ENCODE measurements at places on chromosomes 1 and 21. TPM values are rescaled to one million over a fixed set of nuclear protein-coding genes. Genes with fewer than 3 reads are reported as not detected.

DNA sequence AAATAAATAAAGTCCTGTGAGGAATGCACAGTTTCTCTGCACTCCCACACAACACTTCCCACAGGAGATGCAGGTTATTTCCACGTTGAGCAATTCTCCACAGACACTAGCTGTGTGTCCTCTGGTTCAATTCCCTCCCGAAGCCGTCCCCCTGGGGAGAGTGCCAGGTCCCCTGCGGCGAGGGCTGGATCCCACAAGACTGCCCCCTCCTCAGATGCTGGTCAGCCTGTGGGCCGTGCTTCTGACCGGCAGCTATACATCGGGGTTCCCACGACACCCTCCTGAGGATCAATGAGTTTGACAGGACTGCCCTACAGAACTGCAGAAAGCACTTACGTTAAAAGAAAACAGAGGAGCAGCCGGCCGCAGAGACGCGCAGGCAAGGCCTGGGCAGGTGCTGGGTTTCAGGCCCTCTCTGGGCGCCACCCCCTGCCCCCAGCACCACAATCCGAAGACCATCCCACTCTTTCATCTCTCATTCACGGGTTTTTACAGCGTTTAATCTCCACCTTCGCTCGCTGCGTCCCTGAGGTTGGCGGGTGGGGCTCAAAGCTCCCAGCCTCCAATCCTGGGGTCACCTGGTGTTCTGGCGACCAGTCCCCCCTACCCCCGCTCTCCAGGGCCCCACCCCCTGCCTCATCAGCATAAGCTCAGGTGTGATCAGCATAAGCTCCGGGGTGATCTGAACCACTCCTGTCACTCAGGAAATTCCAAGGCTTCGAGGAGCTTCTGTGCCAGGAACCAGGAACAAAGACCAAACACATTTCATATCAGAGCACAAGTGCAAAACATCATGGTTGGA lies 9.3 kb downstream of the SLC35E2B start:
- DNase-seq, result no peak

GRCh38 chr1:95286479-95286878 lies 52.5 kb downstream of the RWDD3 start:
- no peak for DNase-seq

DNA sequence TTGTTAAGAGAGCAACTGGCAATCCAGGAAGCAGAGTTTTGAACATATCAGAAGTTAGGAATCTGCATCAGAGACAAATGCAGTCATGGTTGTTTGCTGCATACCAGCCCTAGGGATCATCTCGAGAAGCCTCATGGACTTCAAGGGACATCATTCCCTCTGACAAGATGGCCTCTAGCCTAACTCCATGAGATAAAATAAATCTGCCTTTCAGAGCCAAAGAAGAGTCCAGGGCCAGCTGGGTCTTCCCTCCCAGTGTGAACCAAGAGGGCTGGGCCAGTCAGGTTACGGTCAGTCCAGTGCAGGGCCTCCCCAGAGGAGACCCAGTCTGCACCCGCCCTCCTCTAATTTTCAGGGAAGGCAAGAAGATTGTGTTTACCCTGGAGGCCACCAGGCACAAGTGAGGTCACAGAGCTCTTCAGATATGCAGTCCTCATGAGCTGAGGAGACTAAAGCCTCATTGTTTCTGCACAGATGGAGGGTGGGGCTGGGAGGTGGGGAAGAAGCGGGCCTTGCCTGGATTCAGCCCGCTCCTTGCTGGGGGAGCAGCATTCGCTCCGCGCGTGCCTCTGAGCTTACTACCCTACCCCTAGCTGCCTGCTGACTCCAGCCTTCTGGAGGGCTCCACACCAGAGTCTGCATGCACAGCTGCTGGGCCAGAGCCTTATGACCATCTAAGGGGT lies 52.8 kb downstream of the CAPN2 start:
- DNase-seq, result no peak

- no peak for DNase-seq
These were observed 136.6 kb upstream of the VANGL1 start for GRCh38 chr1:115505148-115505571.

- DNase-seq, result no peak
These were observed 610 bp downstream of the WDR26 start for GRCh38 chr1:224433701-224434672.

GRCh38 chr1:158131217-158131616 lies 49.5 kb upstream of the CD1D start:
- no peak for DNase-seq

- DNase-seq, result no peak
These were observed 160.1 kb upstream of the COL6A1 start for GRCh38 chr21:45821315-45821962.

GRCh38 chr1:85707267-85707989 lies 805 bp downstream of the ZNHIT6 start:
- no peak for DNase-seq

DNA sequence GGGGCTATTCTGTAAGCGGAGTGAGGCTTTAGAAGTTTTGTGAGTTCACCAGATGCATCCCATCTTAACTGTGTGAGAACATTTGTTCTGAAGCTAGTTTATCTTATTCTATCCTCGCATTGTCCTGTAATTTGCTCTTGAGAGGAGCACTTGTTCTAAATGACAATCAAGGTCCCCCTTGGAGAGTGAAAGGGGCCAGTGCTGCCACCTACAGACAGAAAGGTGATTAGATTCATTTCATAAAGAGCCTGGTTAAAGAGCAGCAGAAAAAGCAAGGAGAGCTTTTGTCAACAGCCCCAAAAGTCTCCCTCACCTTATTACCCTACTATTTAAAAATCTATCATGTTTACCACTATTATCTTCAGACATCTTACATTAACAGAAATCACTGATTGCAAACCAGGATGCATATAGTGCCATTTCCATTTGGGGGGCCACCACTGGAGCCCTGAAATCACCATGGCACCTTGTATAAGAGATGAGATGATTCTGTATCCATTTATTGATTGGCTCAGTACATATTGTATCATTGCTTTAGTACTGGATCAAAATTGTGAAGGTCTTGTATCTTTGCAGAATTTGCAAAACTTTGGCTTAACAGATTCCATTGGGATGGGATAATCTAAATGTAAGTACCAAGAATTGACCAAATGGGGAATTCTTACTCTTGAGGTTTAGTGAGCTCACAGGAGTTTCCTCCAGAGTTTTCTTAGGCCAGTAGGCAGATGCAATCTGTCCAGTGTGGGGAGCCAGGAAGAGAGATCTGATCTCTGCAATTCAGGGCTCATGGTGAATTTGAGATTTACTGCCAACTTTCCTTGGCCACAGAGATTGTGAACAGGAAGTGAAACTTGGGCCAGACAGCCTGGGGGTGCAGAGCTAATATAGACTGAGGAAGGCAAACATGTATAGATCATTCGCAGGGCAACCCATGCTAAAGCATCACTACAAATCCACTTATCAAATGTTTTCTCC lies 64.3 kb upstream of the TRABD2B start:
- peak; percentile 57 for DNase-seq

GRCh38 chr1:213399695-213400094 lies 348.7 kb downstream of the RPS6KC1 start:
- peak; percentile 75 for DNase-seq

DNA sequence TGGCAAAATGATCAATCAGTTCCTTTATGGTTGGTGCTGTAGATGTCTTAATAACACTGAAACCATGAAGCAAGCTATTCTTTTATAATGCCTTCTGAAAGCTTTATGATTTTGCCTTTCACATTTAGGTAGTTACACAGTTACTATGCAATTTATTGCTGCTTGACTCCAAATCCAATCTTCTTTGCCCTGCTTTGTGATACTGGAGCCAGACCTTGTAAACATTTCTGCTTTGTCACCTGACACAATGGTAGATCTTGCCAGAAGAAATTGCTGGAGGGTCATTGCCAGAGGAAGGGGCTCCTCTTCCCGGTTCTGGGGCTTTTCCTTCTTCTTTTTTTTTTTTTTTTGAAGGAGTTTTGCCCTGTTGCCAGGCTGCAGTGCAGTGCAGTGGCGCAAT lies 40.5 kb upstream of the KLF17 start:
- no peak for DNase-seq

DNA sequence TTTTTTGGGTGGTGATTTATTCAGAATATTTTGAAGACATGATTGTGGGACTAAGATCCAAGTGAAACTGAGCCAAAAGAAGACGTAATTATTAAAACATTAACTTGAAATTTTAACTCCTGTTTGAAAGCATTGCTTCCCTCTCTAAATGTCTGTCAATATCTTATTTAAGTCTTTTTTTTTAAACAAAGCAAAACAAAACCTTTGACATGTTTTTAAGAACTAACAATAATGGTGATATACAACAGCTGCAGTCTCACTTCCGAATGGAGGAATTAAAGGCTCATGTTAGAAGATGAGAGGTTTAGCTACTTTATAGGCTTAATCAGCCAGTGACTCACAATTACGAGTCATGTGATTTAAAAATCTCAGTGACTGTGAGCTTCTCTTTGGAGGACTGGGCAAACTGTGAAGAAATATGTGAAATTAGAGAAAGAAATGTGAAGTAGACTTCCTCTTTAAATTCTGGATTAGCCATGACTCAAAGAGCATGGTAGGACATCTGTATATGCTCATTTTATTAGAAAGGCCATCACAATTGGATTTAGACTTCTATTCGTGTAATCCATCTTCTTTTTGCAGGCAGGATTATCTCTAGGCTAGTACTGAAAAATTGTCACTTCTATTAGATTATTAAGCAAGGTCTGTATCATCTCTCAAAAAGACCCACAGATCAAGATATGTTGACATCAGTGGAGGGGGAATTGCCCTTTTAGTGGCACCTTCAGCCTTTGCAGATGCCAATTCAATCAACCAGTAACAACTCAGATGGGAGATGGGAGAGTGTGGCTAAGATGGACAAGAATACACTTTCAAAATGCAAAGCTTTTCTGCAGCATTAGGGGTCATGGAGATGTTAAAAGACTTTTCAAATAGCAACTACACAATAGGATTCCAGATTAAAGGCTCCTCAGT lies 28.7 kb downstream of the KCNA3 start:
- no peak for DNase-seq

GRCh38 chr1:200704986-200705500 lies 33.6 kb upstream of the CAMSAP2 start:
- no peak for DNase-seq

DNA sequence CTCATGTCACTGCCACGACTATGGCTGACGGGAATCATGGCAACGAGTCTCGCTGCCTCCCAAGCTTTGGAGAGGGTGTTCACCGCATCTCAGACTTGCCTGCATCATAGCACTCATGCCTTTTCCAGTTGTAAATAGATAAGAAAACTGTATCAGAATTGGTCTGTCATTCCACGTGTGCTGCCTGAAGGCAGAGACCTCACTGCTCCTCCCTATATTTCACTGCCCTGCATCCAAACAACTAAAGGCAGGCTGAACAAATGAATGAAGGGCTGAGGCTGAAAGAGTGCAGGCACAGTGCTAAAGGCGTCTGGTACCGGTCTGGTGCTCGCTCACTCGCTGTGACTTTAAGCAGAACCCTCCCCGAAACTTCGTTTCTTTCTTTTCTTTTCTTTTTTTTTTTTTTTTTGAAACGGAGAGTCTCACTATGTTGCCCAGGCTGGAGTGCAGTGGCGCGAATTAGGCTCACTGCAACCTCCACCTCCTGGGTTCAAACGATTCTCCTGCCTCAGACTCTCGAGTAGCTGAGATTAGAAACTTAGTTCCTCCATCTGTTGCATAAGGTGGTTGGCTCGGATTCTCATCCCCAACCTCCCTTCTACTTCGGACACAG lies 542 bp downstream of the EIF2B3 start:
- no peak for DNase-seq

- no peak for DNase-seq
These were observed 6.4 kb downstream of the UTP11 start for GRCh38 chr1:38018864-38019343.

DNA sequence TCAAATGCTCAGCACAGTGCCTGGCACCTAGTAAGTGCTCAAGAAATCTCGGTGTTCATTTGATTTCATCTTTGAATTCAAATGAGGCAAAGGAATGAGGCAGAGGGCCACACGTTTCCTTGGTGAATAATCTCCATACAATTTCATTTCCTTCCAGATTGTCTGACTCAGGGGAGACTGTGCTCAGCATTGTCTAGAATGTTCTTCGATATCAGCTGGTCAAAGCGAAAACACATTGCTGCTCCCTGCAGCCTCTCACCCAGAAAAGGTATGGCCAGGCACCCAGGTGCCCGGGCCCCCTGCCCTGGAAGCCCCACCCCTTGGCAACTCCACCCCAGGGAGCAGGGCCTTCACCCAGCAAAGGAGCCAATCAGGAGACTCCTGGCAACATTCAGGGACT lies 55.8 kb downstream of the FBXO2 start:
- no peak for DNase-seq

- DNase-seq, result peak; percentile 83
These were observed 48.2 kb upstream of the IRF2BP2 start for GRCh38 chr1:234658138-234658537.

DNA sequence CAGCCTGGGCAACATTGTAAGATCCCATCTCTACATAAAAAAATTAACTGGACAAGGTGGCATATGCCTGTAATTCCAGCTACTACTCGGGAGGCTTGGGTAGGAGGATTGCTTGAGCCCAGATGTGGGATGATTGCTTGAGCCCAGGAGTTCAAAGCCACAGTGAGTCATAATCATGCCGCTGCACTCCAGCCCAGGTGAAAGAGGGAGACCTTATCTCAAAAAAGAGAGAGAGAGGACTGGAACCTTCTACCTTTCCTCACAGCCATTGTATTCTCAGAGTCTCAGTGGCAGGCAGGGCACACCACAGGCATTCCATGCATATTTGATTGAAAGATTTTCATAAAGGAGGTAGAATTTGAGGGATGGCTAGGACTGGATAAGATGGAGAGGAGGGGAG lies 78.4 kb downstream of the KIF14 start:
- no peak for DNase-seq

DNA sequence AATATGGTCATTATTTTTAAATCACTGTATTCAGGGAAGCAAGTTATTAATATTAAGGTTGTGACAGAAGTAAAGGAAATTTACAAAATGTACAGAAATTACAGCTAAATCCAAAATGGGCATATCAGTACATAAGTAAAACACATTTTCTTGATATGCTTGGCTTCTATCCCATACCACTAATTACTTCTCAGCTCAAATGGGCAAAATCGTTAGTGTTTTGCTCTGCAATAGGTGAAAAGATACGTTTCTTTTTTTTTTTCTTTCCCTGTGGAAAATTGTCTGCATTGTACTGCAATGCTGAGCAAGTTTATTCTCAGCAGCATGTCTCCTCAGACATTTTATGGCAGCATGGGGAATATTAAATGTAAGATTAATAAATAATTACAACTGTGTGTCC lies 77.1 kb upstream of the PRMT6 start:
- no peak for DNase-seq

Gene IL19
- not detected for total RNA-seq

Gene SPATA45
- total RNA-seq, result not detected

Gene REN
- total RNA-seq, result not detected

Gene AMPD1
- not detected for total RNA-seq

Gene CFHR3
- not detected for total RNA-seq

Gene ETNK2
- 13.8 TPM for total RNA-seq

Gene CNIH4
- 43.3 TPM for total RNA-seq

Gene LHX8
- not detected for total RNA-seq

Gene DDX20
- total RNA-seq, result 14.1 TPM

Gene KRTAP7-1
- not detected for total RNA-seq

Gene PDC
- total RNA-seq, result not detected
